Gastrocnemius medialis (tissue), 4 donors: ENCODE measurements at places on chromosomes 13 and 19. TPM values are rescaled to one million over a fixed set of nuclear protein-coding genes. Genes with fewer than 3 reads are reported as not detected.

DNA sequence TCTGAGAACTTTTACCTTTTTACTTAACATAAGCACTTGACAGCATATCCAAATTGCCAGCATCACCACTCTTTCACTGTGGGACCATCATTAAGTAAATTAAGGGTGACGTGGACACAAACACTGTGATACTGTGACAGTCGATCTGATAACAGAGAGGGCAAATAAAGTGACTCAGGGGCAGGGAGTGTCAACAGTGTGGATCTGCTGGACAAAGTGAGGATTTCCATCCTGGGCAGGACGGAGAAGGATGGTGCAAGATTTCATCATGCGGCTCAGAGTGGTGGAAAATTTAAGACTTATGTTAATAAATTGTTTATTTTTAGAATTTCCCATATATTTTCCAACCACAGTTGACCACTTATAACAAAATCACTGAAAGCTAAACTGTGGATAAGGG, 60.0 kb upstream of the WDFY2 start:
- no peak for DNase-seq

GRCh38 chr13:112256716-112257494, 119.2 kb upstream of the SPACA7 start:
- no peak for DNase-seq

Gene COX6B2
- total RNA-seq: not detected

Gene CYP2S1
- not detected for total RNA-seq
